ENCODE measurements at places on chromosomes 1 and 21.

- no peak for DNase-seq
These were observed 177.1 kb downstream of the HHAT start for GRCh38 chr1:210505601-210506496.

DNA sequence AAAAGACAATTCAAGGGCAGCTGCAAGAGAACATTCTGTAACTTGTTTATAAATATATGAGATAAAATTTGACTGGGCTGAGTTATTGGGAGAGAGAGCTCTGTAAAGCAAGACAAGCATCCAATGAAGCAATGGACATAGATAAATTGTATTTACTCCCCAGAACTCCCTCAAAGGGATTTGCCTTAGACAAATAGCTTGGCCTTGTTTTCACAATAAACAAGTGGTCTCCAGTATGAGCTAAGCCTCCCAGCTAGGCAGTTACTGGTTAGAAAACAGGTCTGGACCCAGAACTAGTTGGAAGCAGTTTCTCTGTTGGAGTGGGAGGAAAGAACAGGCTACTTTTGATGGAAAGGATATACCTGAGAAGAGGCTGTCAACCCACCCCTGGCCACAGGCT lies 25.2 kb upstream of the SUCO start:
- no peak for DNase-seq

DNA sequence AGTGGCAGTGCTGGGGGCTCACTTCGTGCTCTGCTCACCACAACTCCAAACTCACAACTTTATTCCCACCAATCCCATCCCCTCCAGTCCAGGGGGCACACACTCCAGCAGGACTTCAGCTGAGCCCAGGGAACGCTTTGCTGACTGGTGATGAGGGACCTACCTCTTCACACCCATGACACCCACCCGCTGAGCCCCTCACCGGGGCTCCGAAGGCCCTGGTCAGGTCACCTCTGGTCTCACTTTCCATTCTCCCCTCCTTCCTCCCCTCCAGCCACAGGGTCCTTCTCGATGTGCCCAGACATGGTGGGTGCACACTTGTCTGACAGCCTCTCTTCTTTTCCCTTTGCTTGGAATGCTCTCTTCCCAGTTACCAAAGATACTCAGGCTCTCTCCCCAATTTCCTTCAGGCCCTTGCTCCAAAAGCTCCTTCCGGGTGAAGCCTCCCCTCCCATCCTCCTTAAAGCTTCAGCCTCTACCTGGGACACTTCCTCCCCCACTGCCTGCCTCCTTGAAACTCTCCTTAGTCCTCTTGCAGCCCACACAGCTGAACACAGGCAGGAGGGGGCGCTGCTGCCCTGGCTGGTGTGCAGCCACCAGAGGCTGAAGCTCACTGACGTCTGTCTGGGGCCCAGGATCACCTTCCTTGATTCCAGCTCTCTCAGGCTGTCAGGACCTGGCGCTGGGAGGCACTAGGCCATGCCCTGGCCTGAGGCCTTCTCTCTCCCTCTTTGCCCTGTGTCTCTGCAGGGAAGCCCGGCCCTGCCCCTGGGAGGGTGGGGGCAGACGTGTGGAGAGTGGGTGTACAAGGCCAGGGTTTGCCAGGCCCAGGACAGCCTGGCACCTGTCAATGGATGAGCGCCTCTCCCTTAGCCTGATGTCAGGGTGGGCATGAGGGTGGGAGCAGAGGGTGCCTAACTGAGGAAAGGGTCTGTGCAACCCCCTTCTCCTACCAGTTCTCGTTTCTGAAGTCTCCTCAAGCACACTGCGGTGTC lies 1.6 kb downstream of the KCNE1 start:
- DNase-seq, result no peak

GRCh38 chr21:16181018-16181417 lies 451.2 kb downstream of the USP25 start:
- DNase-seq, result no peak

DNA sequence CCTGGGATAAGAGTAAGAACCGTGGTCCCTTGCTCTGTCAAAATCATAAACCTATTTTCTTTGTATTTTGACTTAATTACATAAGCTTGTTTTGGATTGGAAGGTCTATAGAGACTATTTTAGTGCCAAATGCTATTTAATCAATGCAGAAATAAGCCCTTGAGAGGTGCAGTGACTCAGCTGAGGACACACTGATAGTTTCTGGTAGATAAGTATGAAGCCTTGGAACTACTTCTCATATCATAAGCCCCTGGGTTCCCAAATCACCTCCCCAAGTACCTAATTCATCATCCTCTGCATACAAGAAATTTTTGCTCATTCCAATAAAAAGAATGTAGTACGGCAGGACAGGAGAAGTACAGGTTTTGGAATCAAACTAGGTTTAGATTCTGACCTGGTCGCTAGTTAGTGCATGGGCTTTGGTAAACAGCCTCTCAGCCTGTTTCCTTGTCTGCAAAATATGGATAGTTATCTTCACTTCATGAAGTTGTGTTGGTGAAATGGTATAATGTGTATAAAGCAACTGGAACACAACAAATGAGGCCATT lies 3.3 kb upstream of the CD55 start:
- DNase-seq, result no peak

DNA sequence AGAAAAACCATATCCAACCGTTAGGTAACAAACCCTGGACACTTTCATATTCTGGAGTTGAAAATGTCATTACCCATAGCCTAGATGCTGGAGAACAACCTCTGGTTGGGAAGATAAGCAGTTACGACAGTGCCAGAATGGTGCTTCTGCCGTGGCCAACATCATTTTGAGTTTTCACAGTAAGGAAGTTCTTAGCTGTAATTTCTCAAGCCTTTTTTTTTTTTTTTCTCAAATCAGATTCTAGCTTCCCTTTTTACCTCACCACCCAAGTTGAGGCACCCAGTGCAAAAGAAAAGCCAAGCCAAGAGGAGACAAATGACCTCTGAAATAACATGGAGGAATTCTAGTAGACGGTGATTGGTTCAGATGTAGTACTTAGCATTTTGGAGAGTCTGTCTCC lies 21.8 kb downstream of the PPT1 start:
- no peak for DNase-seq

- no peak for DNase-seq
These were observed 58.7 kb upstream of the ZC3H12A start for GRCh38 chr1:37415611-37416244.

DNA sequence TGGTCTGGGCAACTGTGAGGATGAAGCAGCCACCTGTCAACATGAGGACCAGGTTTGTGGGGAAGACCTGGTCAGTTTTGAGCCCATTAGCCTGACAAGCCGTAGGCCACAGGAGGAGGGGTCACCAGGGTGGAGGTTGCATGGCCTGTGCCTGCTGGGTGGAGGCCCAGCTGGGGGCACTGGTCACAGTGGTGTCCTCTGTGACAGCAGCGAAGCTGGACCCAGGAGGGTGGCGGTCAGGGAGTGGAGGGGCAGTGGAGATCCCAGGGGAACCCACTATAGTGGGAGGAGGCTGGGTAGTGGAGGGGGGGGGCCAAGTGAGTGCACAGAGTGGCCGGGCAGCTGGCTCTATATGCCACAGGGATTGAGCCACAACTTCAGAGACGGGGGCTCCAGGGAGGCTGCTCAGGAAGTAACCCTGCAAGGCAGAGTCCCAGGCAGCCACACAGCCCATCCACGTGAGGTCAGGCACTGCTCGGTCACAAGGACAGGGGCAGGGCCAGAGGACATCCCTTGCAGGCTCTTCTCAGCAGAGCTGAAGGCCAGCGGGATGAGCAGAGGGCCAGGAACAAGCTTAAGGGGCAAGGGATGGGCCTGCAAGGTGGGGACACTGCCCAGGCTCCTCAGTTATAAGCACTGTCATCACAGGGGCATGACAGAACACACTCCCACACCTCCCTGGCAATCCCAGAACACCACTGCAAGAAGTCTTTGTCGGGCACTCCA lies 2.3 kb upstream of the C1orf35 start:
- no peak for DNase-seq

DNA sequence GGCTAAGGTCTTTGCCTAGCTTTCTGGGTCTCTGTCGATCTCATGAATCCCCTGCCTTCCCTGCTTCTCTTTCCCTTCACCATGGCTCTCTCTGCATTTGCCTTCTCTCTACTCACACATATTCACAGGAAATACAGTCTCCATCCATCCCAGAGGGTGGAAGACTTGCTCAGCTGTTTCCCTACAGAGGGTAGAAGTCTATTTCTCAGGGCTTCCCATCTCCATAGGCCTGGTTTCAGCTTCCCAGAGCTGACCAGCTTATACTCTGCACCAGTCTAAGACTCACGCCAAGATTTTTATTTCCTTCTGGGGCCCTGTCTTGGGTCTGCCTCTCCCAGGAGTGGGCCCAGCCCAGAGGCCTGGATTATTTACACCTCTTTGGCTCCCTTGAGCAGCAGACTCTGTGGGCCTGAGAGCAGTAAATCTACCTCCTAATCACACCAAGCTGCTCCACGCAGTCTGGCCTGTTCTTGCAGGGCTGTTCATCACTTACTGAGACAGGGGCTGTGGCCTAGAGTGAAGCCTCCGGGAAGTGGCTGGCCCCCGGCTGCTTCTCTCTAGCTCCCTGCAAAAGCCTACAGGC lies 102.5 kb downstream of the PLXNA2 start:
- DNase-seq, result no peak

DNA sequence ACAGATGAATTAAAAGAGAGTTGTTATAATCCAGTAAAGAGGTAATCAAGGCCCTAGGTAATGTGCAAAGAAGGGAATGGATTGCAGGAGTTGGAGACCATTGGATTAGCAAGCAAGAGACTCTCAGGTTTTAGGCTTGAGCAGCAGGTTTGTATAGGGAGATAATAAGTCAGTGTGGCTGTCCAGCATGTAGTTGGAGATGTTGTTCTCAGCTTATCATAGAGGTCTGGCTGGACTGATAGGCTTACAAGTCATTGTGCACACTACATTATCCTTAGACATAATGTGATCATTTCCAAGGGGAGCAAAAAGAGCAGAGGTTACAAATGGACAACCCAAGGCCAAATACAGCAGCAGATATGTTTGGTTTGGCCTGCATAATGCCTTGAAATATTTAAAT lies 45.9 kb upstream of the SAMD13 start:
- no peak for DNase-seq

- DNase-seq, result no peak
These were observed 54.9 kb downstream of the DMRTA2 start for GRCh38 chr1:50368179-50369007.

DNA sequence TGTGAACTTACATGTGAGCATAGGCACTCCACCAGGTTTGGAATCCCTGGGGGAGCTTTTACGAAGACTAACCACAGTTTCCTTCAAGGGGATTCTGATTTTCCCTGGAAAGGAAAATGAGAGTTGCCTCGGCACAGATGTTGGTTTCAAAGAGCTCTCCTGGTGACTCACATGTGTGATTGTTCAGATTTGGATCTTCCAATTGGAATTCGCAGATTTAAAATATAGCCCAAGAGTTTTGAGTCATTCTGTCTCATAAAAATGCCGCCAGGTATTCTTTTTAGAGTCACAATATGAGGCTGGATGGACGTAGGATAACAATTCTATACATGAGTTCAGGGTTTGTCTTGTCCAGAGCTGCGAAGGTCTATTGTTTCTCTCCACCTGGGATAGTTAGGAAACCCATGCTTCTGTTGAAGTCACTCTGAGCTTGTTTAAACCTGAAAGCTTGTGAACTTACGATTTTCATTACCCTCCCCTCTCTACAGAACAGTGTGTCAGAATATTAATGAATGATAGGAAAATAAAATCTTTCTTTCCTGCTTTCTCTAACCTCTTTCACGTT lies 64.9 kb downstream of the TGFB2 start:
- DNase-seq, result no peak

DNA sequence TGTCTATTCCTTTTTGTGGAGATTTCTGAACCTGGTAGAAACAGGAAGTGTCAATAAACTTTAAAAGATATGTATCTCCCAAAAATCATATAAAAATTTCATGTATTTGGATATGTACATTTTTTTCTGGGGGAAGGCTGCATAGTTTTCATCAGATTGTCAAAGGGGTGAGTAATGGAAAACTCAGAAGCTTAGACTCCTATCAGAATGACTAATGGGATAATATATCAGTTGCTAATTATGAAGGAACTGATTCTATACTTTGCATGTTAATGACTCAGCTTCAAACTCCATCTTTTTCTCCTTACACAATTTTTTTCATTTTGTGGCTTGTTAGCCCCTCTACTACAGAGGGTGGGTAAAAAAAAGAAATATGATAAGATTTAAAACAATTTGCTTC lies 55.9 kb downstream of the GON4L start:
- no peak for DNase-seq

- DNase-seq, result no peak
These were observed 24.0 kb upstream of the CPT2 start for GRCh38 chr1:53172426-53173128.

- DNase-seq, result no peak
These were observed 128.8 kb downstream of the KCNJ6 start for GRCh38 chr21:37787456-37787855.

- no peak for DNase-seq
These were observed 289.5 kb downstream of the RRAGC start for GRCh38 chr1:38569932-38570656.

DNA sequence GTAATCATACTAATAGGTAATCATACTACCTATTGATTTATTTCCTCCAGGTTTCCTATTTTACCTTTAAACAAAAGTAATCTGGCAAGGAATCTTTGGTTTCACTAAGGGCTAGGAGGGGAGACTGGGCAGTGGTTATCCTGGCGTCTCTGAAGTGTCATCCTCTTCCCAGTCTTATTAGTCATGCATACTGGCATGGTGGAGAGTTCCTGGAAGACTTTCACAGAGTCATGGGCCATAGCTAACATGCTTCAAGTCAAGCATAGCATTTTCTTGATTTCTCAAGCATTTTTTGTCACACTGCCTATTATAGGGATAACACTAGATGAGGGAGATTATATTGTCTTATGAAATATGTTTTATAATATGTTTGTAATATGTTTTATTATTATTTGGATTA lies 64.0 kb upstream of the ASB17 start:
- DNase-seq, result no peak

- DNase-seq, result no peak
These were observed 314.3 kb downstream of the HHIPL2 start for GRCh38 chr1:222233444-222234158.

- DNase-seq, result no peak
These were observed 478.9 kb upstream of the CAMK1G start for GRCh38 chr1:209104646-209105045.

DNA sequence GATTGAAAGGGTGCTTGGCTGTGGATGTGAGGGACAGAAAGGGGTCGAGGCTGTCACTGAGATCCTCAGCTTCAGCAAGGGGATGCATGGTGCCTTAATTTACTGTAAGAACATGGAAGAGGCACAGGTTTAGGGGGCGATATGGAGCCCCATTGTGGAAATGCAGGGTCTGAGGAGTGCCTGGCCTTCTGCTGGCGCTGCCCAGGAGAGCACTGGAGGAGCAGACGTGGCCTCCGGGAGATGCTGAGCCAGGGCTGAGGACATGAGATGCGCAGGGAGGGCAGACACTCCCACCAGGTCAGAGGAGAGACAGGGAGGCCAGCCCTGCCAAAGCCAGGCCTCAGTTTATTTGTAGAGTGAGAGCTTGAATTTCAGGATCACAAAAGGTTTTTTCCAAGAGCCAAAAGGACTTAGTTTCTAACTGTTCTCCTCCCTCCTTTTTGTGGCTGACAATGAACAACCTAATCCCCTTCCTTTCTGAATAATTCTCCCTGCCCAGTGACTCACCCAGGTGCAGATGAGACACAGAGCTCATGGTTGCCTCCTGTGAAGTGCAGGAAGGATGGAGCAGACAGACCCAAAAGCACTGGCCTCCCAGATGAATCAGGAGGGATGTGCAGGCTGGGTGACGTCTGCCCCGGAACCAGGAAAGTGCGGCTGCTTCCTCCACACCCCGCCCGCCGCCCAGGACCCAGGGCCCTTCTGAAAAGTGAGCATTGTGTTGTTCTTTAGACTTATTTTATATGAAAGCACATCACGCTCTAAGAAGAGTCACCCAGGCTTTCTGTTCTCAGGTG lies 73.0 kb upstream of the TMPRSS2 start:
- DNase-seq, result no peak

Measured in NCI-H187 treated with DMSO at 0.1 percent for 48 hours (cell line).